ENCODE measurements at places on chromosomes 11 and 22.

DNA sequence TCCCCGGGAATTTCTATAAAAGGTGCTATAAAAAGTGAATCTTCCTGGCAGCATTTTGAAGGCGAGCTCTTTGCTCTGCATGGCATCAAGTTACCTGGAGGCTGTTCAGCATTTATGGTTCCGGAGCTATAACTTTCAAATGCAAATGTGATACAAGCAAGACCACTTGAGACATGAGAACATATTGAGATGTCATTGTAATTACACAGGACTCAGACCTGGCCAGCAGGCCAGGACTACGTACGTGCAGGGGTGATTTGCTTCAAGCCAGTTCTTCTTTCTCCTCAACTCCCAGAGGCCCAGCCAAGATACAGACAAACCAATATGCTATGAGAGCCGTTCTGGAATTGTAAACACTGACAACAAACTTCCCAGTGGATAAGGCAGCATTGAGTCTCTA, 227.4 kb upstream of the FAT3 start:
- DNase-seq, result no peak

DNA sequence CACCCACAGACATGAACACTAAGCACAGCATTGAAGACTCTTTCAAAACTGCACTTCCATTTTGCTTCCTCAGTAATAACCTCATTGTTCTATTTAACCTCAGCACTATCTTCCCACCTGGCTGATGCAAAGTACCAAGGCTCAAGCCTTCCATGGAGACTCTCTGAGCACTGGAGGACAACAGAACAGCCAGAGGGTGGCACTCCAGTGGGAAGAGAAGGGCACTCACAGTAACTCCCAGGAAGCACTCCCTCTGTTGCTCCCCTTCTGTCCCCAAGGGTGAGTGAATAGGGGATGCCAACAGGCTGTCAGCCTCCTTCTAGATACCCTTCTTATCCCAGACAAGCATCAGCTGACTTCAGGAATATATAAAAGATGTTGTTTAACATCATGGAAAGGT, 3.5 kb downstream of the ME3 start:
- DNase-seq, result no peak

- DNase-seq, result no peak
Observed at GRCh38 chr11:11444804-11445131, 91.7 kb upstream of the CSNK2A3 start.

- no peak for DNase-seq
Observed at GRCh38 chr22:31628362-31628761, 33.7 kb downstream of the PISD start.

GRCh38 chr11:117396970-117397369, 69.3 kb downstream of the CEP164 start:
- DNase-seq, result no peak

DNA sequence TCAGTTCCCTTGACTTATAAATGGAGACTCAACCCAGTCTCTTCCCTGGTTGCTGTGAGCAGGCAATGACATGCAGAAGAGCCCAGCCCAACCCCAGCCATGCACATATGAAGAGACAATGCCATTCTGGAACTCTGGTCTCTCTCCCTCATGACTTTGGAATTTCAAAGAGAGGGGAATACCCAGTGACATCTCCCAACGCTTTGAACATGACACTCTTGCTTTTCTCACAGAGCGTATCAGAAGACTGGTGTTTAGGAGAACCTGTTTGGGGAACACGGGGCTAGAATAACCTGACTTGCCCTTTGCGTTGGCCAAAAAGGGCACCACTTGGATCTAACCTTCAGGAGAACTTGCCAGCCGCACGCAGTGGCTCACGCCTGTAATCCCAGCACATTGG, 12.9 kb downstream of the RANGAP1 start:
- DNase-seq, result no peak

GRCh38 chr11:128940156-128940555, 2.5 kb downstream of the TP53AIP1 start:
- no peak for DNase-seq

- no peak for DNase-seq
Observed at GRCh38 chr11:3186166-3186953, 21.2 kb upstream of the OSBPL5 start.

DNA sequence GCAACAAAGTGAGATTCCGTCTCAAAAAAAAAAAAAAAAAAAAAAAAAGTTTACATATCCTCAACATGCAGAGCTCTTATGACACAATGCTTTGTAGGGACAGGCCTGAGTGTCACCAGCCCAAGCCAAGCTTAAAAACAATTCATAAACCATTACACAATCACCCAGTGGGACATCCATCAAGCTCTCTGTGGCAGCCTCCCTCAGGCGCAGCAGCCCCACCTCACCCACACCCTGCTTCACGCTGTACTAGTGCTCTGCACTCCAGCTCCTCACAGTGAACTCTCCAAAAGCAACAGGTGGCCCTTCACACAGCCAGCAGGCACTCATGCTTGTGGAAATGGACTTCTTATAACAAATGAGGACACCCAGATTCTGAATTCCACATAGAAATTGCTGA, 3.5 kb upstream of the FOXRED2 start:
- no peak for DNase-seq

GRCh38 chr22:36433318-36434231, 45.8 kb upstream of the MYH9 start:
- DNase-seq, result no peak
